Effector CD4-positive, alpha-beta T cell (primary cell): ENCODE measurements at places on chromosomes 5 and 9.

DNA sequence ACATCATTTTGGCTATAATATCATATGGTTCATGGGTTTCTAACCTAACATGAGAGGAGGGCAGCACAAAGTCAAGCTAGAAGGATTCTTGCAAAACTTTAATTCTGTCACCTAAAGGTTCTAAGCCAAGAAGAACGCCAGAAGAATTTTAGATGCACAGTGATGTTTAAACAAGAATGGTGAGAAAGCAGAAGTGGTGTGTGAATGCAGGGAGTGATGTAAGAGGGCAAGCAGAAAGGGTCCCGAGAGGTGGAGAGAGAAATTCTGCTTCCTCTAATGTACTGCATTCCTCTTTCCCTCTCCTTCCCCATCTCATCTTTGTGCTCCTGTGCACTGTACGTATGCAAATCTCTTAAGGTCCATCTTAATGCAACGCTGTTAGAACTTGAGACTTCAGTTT, 2.1 kb upstream of the TRMO start:
- DNase-seq, result no peak

GRCh38 chr5:6510132-6510531, 61.5 kb downstream of the UBE2QL1 start:
- DNase-seq, result no peak

DNA sequence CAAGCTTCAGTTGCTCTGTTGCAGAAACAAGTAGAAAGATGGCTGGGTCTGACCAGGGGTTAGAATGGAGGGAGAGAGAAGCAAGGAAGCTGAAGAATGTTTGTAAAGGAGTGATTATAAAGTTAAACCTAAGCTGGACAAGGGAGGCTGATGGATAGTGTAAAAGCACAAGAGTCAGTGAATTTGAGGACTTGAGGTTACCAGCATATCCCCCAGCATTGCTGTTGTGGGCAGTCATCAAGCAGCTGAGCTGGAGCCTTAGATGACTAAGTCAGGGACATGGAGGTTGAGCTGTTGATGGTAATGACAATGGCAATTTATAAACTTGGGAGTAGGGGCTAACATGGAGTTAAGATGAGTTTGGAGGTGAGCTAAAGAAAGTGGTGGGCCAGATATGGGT, 131.5 kb downstream of the ERCC6L2 start:
- no peak for DNase-seq

- DNase-seq, result no peak
These were observed 298.8 kb downstream of the NSG2 start for GRCh38 chr5:174344335-174344734.

- DNase-seq, result peak; percentile 20
These were observed 26.7 kb downstream of the NDUFS6 start for GRCh38 chr5:1827886-1828397.

GRCh38 chr9:124376329-124376728, 38.9 kb downstream of the PSMB7 start:
- DNase-seq, result no peak

DNA sequence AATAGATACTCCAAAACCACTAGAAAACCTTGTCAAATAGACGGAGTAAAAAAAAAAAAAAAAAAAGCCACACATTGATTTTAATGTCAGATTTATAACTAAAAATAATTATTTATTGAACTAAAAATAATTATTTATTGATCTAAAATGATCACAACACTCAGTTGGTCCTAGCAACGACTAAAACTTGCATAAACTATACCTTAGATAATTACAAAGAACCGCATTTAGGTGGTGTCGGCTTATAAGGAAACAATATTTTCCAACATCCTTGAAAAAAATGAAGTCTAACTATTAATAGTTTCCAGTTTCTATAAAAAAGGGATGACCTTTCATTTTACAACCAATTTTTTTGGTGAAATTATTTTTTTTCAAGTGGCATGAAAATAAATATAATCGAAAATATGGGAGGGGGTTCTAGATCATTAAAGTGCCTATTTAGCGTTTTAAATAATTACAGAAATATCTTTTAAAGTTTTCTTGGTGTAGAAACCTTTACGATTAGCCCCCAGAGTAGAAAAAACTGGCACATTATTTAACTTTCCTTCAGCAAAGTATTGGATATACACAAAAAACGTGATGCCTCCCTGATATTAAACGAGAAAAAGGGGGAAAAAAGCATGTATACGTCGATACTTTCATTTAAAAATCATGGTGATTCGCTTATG, 3.7 kb downstream of the ARRDC3 start:
- DNase-seq, result no peak

DNA sequence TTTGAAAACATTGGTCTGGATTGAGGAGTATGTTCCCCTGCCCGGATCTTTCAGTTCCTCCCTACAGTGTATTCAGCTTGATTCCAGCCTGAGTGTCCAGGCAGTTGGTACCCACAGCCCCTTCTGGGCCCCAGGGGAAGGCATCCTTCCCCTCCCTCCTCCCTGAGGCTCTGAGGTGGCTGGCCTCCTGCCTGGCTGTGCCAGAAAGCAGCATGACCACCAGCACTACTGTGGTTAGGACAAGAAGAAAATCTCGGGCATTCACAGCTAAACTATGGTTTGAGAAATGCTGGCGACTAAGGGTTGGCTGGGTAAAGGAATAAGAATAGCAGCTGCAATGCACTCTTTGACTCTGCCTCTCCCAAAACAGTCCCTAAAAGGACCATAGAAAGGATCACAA, 84.6 kb upstream of the LIFR start:
- DNase-seq, result no peak

DNA sequence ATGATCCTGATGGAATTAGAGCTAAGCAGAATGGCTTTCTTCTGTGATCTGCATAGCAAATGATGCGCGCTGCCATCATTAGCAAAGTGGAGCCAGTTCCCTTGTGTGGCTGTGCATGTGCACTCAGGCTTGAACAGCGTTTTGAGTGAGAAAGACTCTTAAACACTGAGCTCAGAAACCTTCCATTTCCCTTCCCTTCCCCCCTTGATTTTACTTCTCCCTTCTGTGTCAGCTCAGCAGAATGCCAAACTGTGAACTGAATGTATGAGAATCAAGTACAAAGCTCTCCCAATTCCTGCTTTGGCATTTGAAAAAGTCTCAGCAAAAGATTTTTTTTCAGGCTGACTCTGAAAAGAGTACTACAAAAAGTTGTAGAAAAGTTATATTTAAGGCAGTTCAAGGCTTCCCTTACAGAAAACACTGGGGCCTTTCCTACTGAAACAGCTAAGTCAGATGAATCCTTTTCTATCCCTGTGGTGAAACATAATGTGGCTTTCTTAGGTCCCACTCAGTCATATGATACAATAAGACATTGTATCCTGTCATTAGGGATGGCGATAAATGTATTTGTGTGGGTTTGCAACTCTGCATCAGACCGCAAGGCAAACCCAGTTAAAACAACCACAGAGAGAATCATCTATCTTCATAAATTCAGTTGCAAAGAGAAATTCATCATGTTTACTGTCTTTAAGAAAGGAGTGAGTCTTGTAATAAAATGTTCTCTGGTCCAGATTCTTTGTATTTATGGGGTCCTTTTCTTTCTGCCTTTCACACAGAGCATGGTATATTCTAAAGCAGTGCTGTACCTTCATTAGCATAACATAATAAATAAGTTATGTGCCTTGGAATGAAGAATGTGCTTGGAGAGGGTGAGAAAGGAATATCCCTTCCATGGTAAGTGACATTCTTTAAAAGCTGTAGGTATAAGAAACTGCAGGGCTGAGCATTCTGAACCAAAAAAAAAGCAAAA, 222.6 kb downstream of the CAAP1 start:
- no peak for DNase-seq

GRCh38 chr9:109477258-109478050, 20.7 kb downstream of the PTPN3 start:
- DNase-seq, result no peak

DNA sequence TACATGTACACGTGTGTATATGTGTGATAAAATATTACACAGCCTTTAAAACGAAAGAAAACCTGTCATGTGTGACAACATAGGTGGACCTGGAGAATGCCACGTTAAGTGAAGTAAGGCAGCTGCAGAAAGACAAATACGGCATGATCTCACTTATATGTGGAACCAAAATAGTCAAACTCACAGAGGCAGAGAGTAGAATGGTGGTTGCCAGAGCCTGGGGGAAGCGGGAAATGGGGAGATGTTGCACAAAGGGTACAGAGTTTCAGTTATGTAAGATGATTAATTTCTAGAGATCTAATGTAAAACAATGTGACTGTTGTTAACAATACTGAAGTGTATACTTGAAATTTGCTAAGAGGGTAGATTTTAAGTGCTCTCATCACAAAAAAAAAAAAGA, 34.8 kb downstream of the ADAMTS12 start:
- no peak for DNase-seq

GRCh38 chr5:15383469-15383868, 116.5 kb upstream of the FBXL7 start:
- DNase-seq, result no peak

GRCh38 chr9:9112001-9112720, 1312.6 kb upstream of the DMAC1 start:
- no peak for DNase-seq

GRCh38 chr9:134341306-134341705, 15.1 kb downstream of the RXRA start:
- no peak for DNase-seq

GRCh38 chr9:91160181-91160580, 201.5 kb downstream of the AUH start:
- no peak for DNase-seq

DNA sequence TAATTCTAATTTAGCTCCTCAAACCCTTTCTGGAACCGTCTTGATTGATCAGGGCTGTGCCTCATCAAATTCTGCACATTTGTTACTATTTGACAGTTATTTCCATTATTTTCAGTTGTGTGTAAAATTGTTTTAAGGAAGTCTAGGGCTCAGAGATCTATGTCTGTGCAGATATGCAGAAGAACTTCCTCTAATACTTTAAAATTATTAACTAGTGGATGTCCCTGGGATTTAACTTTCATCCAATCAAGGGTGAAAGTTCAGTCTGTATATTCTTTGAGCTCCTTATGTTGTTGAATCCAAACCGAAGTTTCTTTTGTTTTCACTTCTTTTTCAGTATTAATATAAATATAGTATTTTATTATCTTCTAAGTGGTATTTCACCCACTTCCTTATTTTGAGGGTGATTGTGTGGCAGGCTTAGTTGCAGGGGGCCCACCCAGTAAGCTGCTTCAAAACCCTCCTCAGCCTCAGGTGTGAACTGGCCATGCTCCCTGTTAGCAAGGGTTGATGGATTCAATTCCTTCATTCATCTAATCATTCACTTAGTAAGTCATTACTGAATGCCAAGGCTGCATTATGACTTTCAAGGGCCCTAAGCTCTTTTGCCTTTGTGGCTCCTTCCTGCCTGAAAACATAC, 2.1 kb upstream of the CAMLG start:
- DNase-seq, result no peak

GRCh38 chr5:28580616-28581015, 1542.2 kb upstream of the CDH9 start:
- DNase-seq, result no peak

DNA sequence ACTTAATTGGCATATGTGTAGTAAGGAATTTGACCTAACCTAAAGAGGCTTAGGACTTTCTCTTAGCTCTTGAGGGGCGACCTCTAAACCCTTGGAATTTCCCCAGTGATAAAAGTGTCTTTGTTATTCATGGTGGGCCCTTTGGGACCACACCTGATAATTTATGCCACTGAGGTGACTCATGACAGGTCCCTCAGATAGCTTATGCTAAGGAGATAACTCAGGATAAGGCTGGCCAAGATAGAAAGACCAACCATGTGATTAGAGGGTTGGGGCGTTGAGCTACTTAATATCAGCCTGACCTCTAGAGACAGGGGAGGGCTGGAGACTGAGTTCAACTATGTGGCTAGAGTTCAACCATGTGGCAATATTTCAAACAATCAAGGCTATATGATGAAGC, 218.1 kb downstream of the AP3B1 start:
- DNase-seq, result no peak

GRCh38 chr5:64462391-64462790, 43.4 kb upstream of the RGS7BP start:
- DNase-seq, result no peak

GRCh38 chr5:129003232-129003631, 37.9 kb downstream of the SLC27A6 start:
- DNase-seq, result no peak

- peak; percentile 29 for DNase-seq
These were observed 70.4 kb downstream of the MVB12B start for GRCh38 chr9:126397056-126397455.

GRCh38 chr5:171801-172331, 19.4 kb upstream of the LRRC14B start:
- DNase-seq, result no peak

GRCh38 chr9:21060919-21061561, 16.7 kb downstream of the IFNB1 start:
- no peak for DNase-seq

- DNase-seq, result no peak
These were observed 5.5 kb upstream of the RASEF start for GRCh38 chr9:83068414-83068813.

DNA sequence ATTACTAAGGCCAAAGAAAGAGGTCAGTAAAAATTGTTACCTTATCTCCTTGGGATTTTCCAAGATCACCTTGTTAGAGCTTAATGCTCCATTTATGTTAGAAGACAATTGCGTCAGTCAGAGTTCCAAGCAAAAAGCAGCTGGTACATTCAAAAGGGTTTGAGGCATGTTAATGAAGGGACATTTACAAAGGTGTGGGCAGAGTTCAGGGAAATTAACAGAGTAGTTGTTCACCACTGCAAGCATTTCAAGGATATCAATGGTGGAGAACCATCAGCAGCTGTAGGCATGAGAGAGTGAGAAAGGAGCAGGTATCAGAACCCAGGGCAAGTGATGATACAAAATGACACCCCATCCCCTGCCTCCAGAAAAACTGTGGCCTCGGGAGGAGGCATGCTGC, 17.0 kb upstream of the SMARCA2 start:
- DNase-seq, result no peak
